ENCODE measurements at places on chromosomes 2 and 18. TPM values are rescaled to one million over a fixed set of nuclear protein-coding genes. Genes with fewer than 3 reads are reported as not detected.

C2orf49 gene
- total RNA-seq = 18.8 TPM

FTCDNL1 gene
- total RNA-seq = 2.0 TPM

DNA sequence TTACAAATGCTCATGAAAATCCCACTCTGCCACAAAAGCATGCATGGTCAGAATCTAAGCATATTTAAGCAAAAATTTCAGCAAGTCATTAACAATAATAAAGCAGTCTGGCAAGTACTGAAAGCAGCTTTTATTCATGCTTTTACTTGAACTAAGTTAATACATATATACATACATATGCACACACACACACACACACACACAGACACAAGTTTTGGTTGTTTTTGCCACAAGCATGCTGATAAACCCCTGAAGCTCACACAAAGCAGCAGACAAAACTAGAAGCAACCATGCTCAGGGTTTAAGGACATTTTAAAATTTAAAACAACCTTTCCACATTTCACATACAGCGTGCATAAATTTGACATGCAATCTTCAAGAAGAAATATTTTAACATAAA lies 819.1 kb upstream of the FSHR start:
- DNase-seq = no peak

GRCh38 chr2:31075941-31076590 lies 62.2 kb downstream of the GALNT14 start:
- DNase-seq = no peak

DNA sequence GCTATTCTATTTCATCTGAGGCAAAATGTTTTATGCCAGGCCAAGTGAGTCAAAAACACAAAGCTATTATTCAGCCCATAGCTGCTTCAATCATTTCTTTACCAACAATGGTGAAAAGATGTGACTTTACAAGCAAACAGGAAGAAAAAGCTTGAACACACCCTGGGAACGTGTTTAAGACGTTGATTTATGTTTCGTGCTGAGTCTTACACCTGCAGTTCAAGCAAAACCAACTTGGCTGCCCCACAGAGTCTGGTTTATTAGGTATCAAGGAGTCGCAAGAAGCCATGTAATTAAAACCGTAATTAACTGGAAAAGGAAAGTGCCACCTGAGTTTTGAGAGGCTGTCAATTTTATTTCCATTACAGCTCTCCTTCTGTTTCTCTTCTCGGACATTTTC lies 295.5 kb downstream of the MEIS1 start:
- no peak for DNase-seq

Measured in H9 (cell line).